CD4-positive, alpha-beta T cell treated with Interleukin-4 for 1 hour (primary cell): ENCODE measurements at places on chromosomes 11 and 22.

DNA sequence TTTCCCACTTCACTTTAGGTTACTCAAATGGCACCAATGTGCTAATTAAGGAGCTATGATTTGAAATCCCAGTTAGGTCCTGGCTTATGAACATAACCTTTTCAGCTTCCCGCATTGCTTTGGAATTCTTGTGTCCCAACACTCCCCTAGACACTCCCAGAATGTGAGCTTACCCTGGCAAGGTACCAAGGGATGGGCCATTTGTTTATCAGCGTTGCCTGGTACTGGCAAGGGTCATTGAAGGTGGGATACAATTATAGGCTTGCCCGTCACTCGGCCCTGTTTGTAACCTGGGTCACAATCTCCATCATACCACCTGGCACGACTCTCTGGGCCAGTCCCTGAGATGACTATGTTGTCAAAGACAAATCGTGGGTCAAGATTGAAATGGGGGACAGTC lies 5.4 kb downstream of the CSRP3 start:
- no peak for DNase-seq

- DNase-seq = no peak
Observed at GRCh38 chr22:41777749-41778425, 22.6 kb upstream of the CCDC134 start.

- DNase-seq = no peak
Observed at GRCh38 chr11:99513368-99513767, 492.6 kb downstream of the CNTN5 start.

DNA sequence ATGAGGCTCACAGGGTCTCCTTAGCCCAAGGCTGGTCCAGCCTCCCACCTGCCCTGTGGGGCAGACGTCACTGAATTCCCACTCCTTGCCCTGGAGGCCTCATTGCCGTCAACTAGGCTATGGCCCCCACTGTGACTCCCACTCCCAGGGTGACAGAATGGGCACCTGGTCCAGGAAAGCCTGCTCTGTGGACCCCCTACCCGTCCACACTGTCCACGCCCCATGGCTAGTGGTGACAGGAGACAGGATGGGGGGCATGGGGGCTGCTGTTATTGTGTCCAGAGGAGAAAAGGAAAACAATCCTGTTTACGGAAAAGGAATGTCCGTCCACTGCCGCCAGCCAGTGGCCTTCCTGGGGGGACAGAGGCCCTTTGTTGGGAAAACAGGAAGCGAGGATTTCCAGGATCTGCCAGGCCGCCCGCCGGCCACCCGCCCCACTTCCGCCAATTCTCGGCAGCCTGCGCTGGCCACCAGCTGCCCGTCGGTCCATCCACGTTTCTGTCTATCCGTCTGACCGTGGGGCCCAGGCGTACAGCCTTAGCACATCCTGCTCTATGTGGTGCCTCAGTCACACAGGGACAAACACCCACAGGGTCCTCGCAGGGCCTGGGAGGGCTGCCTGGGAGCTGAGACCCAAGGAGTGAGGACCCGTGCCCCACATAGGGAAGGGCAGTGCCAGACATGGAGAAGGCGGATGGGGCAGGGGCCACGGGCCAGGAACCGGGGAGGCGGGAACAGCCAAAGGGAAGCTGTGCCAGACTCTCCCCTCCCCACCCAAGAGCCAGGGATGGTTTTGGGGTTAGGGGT lies 19.5 kb downstream of the CRELD2 start:
- DNase-seq = no peak

DNA sequence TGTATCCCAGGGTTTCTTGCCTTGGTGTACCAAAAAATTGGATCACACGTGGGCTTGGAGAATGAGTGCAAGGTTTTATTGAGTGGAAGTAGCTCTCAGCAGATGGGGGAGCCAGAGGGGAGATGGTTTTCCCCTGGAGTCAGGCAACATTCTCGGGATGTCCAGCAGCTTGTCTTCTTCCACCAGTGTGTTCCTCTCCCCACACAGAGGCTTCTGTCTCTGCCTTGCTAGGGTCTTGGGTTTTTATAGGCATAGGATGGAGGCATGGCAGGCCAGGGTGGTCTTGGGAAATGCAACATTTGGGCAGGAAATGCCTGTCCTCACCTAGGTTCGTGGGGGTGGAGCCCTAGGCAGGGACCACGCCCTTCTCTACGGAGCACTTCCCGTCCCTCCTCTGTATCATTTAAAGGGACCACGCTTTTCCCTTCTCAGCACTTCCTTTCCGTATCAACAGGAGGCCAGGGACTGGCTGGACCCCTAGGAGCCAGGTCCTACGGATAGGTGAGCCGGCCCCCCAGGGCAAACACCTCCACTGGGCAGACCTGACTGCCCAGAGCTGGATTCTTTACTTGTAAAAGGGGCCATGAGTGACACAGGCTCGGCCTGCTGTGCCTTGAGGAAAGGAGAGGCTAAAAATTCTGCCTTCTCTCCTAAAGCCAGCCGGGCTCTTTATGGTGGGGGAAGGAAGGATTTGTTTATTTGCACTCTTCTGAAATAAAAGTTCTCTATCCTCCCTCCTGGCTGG lies 55.3 kb upstream of the CCDC188 start:
- peak; percentile 75 for DNase-seq

DNA sequence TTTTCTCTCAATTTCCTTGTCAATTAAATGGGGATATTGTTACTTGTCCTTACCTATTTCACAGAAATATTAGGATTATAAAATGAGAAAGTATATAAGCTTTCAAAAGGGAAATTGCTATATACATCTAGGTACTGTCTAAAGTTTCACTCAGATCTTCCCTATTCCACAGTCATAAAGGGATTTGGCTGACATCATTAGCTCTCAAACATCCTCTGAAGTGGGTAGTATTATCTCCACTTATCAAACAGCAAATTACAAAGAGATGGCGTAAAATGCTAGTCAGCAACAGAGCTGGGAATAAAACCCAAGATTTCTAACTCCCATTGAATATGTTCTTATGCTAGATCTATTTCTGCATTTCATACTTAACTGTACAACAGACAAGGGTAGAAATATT lies 50.9 kb downstream of the SLC25A17 start:
- DNase-seq = no peak

DNA sequence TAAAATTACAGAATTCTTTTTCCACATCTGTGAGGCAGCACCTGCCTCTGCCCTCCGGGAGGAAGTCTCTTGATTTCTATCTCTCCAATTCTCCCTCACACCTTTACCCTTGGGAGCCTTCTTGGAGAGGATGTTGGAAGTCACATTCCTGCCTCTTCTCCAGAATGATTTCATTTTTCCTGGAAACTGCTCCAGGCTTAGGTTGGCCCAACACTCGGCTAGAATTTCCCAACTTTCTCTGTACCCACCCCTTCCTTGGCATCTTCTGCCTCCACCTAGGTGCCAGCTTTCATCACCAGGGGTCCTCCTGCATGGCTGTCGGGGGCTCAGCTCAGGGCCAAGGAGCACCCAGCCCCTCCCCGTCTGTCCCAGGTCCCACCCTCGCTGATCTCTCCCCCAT lies 43.2 kb downstream of the SLCO2B1 start:
- DNase-seq = no peak

DNA sequence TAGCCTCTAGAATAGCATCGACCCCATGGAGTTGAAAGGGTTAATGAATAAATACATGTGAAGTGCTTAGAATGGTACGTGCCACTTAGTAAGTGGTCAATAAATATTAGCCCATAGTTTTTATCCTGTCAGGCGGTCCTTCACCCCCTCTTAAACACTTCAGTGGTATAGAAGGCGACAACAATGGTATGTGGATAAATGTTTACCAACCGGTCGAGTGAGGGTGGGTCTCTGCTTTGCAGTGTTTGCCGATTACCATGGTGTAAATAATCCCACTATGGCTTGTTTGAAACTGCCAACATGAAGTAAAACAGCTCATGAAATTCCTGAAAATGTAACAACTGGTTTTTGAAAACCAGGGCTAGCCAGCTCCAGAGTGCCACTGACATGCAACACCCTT lies 541.2 kb downstream of the BUD13 start:
- DNase-seq = no peak

- DNase-seq = no peak
Observed at GRCh38 chr22:38153821-38154562, 27.6 kb downstream of the PLA2G6 start.

GRCh38 chr11:85810521-85810870 lies 445 bp downstream of the SYTL2 start:
- DNase-seq = no peak

DNA sequence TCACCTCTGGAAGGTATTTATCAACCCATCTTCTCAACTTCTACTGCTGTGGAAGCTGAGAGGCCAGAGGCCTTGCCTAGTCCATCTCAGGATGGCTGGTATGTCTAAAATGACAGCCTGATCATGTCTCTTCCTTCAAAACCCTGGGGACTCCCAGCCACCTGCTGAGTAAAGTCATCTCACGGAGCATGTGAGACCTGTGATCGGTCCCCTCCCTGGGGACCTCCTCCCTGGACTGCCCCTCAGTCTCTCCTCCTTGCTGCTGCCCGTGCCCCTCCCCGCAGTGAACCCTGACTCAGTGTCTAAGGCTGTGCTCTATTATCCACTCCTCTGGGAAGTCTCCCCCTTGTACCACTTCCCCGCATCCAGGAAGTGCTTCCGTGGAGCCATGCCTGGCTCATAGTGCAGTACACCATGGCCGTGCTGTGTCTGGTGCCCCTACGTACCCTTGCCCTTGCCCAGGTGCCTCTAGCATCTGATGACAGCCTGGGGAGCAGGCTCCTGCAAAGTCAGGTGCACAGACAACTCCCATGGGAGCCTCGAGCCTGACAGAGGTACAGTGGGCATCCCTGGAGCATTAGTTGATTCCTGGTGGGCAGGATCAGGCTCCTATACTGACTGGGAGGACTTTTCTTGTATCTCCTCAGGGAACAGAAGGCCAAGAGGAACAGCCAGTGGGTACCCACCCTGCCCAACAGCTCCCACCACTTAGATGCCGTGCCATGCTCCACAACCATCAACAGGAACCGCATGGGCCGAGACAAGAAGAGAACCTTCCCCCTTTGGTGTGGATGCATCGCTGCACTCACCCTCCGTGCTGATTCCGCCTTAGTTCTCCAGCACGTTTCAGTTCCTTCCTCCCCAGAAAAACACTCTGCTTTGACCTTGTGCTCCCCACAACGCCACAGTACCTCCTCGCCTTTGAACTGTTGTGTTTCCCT lies 13.8 kb downstream of the SMARCB1 start:
- DNase-seq = peak; percentile 49

- DNase-seq = no peak
Observed at GRCh38 chr22:49112176-49112575, 715.5 kb downstream of the BRD1 start.

DNA sequence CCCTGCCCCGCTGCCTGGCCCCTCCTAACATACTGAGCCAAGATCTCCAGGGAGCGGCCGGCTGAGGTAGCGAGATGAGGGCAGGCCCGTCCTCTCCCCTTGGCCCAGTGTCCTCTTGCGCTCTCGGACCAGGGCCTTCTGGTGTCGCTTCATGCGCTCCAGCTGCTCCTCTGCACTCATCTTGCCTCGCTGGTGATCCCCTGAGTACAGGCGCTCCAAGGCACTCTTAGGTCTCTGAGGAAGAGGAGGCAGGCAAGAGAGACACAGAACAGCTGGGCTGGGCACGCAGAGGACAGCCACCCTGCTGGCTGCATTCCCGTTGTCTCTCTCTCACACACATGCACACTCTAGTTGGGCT lies 50.6 kb downstream of the C11orf58 start:
- DNase-seq = no peak

DNA sequence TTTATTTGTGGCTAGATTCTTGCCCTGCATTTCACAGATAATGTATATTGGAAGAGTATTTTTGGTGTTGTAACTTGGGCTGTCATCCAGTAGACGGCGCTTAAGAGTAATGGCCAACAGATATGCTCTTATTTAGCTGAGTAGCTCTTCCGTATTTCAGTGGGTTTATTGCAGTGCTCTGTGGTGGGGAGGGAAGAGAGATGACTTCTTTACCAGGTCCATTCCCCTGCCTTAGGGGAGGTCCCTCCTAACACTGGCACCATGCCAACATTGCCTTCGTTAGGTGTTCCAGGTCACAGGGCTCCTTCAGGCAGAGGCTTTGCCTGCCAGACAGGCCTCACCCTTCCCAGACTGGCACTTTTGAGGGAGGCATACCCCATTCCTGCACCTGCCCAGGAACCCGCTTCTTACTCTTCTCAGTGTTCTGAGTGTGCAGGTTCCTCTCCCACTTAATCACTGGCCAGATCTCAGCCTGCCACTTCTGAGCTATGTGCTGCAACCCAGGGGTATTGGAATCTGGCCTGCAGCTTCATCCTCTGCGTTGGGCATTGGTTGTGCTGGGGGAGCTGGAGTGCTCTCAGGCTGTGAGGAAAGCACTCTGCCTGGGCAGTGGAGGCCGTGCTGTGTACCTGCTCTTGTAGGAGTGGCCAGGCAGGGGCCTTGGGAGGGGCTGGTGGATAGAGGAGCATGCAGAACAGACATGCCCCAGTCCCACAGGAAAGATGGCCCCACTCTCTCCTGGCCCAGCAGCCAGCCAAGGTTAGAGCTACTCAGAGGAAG lies 29.4 kb upstream of the SLN start:
- DNase-seq = no peak

- peak; percentile 37 for DNase-seq
Observed at GRCh38 chr11:119206511-119207414, 624 bp downstream of the CBL start.

GRCh38 chr11:122181893-122182292 lies 65.9 kb upstream of the BLID start:
- no peak for DNase-seq

- no peak for DNase-seq
Observed at GRCh38 chr22:16989915-16990314, 18.1 kb downstream of the GAB4 start.

DNA sequence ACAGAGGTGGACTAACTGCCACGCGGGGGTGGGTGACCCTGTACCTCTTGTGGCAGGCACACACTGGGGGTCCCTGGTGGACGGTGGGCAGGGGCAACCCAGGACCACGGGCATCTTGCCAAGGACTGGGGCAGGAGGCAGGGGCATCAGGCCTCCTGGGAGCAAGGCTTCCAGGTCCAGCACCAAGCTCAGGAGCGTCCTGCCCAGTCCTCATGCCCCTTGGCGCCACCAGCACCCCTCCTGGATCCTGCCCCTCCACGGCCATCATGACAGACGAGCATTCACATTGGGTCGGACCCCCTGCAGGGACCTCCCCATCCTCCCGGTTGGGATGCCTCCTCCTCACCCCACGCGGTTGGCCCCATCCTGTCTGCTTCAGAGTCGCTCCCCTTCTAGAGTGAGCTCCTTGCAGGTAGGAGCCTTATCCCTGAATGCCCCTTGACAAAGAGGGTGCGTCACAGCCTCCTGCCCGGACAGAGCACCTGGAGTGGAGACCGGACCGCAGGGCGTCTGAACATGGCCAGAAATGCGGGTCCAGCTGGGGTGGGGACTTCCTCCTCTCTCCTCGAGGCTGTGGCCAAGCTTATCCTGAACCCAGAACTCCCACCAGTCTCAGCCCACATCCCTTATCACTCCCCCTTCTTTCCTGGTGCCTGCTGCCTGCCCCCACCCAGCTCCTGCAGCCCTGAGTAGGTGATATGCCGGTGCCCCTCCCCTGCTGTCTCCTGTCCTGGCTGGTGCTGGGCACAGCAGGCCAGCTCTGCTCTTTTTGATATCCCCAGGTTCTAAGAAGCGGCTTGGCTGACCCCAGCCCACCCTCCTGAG lies 40.3 kb downstream of the IGF2 start:
- DNase-seq = no peak

DNA sequence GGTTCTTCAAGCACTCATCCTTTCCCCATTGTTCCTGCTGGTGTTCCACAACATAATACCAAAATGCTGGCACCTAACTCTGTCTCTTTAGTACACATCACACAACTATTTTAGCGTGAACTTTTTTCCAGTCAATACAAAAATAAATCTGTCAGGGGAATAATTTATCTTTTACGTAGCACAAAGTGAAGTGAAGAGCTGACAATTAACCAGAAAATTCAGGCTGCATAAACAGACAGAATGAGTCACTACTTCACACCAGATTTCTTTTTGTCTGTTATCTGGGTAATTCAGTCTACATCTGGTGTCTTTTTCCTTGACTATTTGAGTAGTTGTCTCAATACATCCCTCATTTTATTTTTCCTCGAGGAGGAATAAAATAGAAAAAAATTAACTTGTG lies 7.9 kb upstream of the ETS1 start:
- DNase-seq = no peak
